ENCODE measurements at places on chromosomes 1 and 21. TPM values are rescaled to one million over a fixed set of nuclear protein-coding genes. Genes with fewer than 3 reads are reported as not detected.

GRCh38 chr1:76086597-76086996 lies 12.1 kb downstream of the ST6GALNAC3 start:
- DNase-seq, result no peak

DNA sequence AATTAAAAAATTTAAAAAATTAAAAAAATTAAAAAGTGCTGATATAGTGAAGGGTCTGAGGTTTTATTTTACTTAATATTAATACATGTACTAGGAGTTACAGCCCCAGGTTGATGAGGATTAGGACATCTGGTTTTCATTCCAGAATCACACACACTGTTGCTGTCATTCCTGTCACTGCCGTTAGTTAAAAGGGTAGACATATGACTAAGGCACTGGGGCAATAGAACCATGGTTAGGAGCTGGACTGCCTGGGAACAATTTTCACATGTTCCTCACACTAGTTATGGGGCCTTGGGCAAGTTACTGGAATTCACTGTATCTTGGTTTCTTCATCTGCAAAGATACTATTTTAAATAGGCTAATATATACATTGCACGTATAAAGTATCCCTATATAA lies 191.8 kb upstream of the DPYD start:
- no peak for DNase-seq

- no peak for DNase-seq
Observed at GRCh38 chr1:228450200-228450599, 33.5 kb upstream of the TRIM17 start.

KCNA3 gene
- total RNA-seq, result 1.2 TPM

GNAT2 gene
- 0.14 TPM for total RNA-seq

NSUN4 gene
- 21.0 TPM for total RNA-seq
